ENCODE measurements at places on chromosomes 12 and 14. TPM values are rescaled to one million over a fixed set of nuclear protein-coding genes. Genes with fewer than 3 reads are reported as not detected.

A2M gene
- 0.06 TPM for total RNA-seq

AHSA1 gene
- total RNA-seq, result 132 TPM

DNA sequence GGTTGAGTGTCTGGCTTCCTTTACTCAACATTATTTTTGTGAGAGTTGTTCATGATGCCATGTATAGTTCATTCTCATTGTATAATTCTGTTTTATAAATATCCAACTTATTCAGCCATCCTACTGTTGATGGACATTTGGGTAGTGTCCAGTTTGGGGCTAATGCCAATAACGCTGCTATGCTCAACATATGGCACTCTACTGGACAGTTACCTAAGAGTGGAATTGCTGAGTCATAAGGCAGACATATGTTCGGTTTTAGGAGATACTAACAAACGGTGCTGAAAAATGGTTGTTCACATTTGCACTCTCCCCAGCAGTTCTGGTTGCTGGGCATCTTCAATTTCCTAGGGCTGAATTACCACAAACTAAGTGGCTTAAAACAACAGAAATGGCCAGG, 28.7 kb upstream of the P2RX4 start:
- DNase-seq, result peak; percentile 57

GRCh38 chr12:94768398-94769046, 118.2 kb upstream of the TMCC3 start:
- no peak for DNase-seq

- DNase-seq, result no peak
These were observed 46.2 kb downstream of the AACS start for GRCh38 chr12:125111403-125111802.

- DNase-seq, result no peak
These were observed at the start of gene LRRC9 for GRCh38 chr14:59919570-59920377. Gene LRRC9 (plus strand): TSS chr14:59920144.

DNA sequence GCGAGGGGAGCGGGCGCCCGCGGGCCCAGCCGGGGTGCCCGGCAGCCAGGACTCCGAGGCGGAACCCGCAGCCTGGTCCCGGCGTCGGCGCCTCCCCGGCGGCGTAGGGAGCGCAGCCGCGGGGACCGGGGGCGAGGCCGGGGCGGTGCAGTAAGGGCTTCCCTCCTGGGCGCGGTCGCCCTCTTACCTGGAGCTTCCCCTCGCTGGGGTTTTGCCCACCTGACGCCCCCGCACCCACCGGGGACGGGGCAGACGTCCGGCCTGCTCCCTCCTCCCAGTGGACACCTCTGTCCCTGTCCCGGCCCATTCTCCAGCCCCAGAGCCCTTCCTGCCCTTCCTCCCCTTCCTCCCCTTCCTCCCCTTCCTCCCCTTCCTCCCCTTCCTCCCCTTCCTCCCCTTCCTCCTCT, 413 bp upstream of the TUBA1C start:
- DNase-seq, result no peak

DNA sequence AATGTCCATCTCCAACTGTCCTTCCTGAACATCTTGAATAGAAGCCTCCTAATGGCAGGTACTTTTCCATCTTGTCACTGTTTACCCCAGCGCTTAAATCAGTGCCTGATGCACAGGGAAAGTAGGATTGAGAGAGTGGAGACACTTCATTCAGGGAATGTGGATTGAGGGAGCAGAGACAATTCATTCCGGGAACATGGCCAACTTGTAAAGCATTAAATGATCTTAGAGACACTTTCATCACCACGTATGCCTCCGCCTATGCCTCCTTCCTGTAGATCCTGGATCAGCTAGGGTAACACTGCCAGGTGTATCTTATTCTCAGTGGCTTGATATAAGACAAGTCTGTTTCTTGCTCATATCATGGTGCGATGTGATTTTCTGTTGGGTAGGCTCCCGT, 67.6 kb upstream of the CSRP2 start:
- DNase-seq, result no peak

DNA sequence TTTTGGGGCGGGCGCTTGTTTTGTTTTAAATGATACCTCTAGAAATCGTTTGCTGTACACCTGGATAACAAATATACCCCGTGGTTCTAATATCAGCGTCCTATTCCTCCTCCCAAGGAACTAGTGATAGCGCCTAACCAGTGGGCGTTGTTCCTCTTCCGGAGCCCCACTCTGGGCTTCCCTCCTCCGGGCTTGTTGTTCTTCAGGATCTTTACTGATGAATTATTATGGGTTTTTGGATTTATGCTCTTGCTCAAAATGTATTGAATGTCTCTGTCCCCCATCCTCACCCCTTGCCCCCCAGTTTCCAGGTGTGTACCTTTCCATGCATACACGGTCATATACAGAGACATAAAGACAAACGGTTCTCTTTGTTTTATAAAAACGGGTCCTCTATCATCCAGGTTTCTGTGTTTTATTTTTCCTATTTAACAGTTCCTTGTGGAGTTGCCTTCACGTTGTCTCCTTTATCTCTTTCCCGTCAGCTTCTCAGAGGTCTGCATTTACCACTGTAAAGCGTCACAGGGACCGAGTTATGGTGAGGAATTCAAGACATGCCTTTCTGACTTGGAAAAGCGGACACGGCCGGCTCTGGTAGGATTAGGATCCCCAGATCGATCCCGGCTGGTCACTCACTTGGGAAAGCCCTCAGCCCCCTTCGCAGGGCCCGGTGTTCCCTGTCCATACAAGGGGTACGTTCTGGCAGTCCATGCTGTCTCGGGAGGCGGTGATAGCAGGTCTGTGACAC, 655 bp upstream of the PLEKHG3 start:
- no peak for DNase-seq

GRCh38 chr14:73955674-73956073, 5.6 kb downstream of the COQ6 start:
- DNase-seq, result no peak

GRCh38 chr14:52663850-52664249, 31.5 kb downstream of the ERO1A start:
- DNase-seq, result no peak

- no peak for DNase-seq
These were observed 38.2 kb upstream of the SNX6 start for GRCh38 chr14:34668111-34668510.

DNA sequence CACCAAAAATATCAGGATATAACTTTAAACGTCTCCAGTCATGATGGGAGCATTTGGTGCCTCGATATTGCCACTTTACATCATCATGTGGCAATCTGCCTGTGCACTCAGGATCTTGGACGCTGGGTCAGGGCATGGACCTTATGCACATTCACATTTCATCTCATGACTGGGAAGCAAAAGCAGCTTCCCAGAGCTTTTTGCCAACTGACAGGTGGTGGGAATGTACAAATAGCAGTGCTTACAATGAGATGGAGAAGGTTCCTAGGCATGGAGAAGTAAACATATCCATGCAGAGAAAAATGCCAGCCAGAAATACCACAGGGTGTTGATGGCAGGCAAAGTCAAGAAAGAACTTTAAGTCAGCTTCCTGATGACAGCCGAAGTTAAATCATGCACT, 30.3 kb downstream of the EFCAB11 start:
- DNase-seq, result no peak

DNA sequence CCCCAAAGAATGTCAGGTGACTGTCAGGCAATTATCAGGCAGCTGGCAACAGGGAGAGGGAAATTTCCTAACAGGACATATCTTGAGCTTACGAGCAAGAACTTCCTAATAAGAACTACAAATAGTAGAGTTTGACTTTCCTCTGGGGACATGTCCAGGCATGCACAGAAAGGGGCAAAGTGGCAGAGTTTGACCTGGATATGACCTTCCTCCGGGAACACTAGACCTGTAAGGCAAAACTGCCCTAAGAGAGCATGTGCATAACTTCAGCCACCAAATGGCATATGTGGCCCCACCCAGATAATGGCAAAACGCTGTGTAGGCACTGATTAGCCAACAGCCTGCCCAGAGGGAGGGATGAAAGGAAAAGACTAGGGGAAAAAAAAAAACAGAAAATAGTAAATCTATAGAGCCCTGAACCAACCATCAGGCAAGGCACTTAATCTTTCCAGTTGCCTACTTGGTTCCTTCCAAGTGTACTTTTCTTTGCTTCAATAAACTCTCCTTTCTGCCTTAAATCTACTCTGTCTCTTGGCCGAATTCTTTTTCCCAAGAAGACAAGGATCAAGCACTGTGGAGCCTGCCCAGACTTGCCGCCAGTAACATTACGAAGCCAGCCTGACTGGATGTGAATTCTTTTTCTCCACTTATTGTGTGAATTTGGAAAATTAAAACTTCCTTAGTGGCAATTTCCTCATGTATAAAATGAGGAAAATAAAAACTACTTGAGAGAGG, 164.1 kb downstream of the SPTSSA start:
- DNase-seq, result peak; percentile 5

DNA sequence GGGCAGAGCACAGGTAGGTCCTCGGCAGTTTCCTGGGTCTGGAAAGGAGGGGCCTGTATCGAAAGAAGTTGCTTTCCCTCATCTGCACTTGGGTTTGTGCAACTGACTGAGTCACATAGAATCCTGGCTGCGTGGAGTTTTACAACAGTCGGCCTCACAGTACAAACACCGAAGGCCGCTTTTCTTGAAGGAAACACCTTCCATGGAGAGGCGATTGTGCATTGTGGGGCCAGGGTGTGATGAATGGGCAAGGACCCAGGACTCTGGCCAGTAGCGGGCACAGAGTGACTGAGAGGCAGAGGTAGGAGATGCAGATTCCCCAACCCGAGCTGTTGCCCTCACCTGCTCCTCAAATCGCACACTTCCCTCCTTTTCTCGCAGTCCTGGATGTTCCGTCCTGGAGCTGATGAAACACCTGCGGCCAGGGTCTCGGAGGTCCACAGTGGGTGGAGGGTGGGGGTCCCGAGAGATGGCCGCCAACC, 7.7 kb downstream of the CCND2 start:
- DNase-seq, result no peak

All from LHCN-M2 (cell line).